Activated CD8-positive, alpha-beta memory T cell treated with anti-CD3 and anti-CD28 coated beads for 4 hours (primary cell): ENCODE measurements at places on chromosomes 3 and 15.

GRCh38 chr3:146502887-146503460, 33.6 kb upstream of the PLSCR2 start:
- DNase-seq = no peak

DNA sequence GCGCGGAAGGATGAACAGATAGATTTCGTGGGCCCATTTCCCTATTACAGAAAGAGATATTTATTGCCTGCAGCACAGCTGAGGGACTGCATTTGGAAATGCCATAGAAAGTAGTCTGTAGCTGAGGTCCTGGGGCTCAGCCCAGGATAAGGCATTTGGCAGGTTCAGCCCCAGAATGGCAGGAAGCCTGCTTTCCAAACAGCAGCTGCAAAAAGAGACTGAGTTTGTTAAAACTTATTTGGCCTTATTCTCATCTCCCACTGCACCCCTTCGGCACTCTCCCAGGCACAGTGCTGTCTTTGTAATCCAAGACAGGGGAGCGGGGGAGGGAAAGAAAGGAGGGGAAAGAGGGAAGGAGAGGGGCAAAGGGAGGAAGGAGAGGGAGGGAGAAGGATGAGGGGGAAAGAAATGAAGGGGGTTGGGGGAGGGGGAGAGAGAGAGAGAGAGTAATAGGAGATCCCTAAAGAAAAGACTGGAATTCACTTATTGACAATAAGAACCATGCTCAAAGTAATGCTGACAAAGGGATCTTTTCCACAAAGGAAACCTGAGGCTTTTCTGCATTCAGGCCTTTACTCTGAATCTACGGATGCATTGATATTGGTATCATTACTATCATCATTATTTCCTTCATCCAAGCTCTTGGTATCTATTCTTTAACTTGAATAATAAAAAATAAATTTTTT, 94.0 kb upstream of the LRRN1 start:
- DNase-seq = no peak

DNA sequence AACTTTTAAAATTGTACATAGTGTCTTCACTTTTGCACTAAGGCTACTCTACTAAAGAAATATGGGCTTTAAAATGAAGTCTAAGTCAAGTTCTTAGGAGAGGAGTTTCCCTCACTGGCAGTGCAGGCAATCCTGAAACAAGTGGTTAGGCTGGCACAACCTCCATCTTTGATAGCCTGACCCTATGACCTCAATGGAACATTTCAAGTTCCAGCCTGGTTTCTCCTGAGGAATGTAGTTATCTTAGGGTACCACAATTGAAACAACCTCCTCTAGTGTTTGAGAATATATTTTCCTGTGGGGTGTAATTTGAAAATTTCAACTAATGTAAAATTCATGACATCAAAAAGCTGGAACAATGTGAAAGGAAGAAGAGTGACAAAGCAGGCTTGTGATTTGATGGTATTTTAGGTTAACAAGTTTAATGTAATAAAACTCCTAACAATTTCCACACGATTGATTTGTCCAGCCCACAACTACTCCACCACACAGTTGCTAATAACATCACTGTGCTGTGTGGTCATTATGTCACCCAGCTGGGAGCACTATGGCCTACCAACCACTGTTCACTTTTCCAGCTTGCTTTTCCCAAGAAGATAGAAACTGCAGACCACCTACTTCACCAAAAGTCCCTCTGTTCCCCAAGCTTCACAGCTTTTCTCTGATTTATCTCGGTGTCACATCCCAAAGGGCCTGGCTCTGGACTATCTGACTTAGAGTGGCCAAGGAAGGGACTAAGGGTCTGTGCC, 1.8 kb downstream of the WWTR1 start:
- DNase-seq = no peak

DNA sequence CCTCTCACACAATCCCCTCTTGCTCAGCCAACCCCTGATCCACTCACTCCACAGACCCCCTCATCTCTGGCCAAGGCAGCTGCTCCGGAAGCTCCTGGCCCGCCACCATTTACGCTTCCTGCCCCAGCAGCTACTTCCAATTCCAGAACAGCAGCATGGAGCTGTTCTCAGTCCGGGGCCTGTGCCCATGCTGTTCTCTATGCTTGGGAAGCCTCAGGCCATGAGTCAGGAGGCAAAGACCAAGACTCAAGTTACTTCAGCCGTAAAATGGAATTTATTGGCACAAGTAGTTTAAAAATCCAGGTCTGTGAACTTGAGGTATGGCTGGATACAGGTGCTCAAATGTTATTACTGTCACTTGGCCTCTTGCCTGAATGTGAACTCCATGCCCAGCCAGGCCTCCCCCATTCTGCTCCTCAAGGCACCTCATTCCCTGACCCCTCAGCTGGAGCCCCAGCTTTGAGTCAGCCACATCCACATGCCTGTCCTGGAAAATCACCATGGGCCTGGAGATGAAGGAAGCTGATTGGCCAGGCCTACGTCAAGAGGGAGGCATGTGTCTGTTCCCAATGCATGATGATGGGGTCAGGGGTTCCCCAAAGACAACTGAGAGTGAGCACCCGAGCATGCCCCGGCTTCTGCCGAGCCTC, 31.4 kb upstream of the CACNA2D2 start:
- no peak for DNase-seq

DNA sequence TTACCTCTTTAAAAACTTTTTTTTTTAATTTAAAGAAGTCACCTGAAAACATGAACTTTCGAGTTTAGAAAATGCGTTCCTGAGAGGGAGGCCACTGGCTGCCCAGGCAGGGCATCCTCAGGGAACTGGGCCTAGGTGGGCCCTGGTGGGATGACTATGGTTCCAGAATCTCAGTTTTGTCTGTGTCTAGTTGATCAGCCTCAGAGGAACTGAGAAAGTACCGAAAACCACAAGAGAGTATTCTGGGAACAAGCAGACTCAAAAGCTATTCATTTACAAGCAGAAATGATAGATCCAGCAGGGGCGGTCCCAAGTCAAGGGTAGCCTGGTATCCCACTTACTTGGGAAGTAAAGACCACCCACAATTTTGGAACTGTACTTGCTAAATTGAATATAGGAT, 10.5 kb downstream of the WWTR1 start:
- DNase-seq = no peak

DNA sequence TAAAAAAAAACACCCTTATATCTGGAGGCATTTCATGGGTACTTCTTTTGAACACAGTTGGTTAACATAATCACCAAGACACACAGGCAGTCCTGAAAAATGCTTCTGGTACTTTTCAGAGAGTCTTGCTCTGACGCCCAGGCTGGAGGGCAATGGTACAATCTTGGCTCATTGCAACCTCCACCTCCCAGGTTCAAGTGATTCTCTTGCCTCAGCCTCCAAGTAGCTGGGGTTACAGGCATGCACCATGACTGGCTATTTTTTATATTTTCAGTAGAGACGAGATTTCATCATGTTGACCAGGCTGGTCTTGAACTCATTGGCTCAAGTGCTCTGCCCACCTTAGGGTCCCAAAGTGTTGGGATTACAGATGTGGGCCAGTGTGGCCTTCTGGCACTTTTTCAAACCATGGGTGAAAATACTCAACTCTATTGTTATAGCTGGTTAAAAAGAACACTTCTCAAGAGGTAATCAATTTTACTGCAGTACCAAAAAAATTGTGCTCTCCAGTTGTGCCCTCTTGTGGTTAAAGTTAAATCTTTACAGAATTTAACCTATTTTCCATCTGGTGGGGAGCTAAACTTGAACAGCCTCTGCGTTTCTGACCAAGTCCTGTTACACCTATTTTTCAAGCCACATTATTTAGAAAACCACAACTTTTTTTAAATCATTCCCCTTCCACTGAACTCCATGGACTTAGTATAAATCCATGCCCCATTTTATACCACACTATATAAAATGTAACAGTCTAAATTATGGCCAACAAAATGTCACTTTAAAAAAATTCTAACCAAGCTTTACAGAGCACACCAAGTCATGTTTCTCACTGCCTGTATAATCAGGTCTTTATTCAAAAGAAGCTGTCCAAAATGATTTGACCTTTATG, 1.2 kb upstream of the SNAPC5 start:
- no peak for DNase-seq

DNA sequence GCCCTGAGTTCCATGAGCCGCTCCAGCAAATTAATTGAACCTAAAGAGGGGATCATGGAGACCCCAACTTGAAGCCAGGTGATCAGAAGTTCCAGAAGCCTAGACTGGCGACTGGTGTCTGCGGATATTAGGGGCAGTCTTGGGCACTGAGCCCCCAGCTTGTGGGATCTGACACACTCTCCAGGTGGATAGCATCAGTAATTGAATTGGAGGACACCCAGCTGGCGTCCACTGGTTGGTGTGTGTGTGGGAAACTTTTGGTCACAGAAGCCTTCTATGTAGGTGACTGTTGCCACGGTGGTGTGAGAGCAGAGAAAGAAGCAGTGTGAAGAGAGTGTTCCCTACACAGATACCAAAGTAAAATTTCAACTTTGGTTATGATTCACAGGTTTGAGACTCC, 106.0 kb upstream of the ADPGK start:
- DNase-seq = no peak

GRCh38 chr15:75661100-75661755, 13.5 kb downstream of the SNX33 start:
- no peak for DNase-seq

- DNase-seq = no peak
Observed at GRCh38 chr3:179560791-179561190, 1.9 kb upstream of the ACTL6A start.
